Left cardiac atrium (tissue), 4 donors: ENCODE measurements at places on chromosomes 13 and 19. TPM values are rescaled to one million over a fixed set of nuclear protein-coding genes. Genes with fewer than 3 reads are reported as not detected.

Gene EDNRB
- total RNA-seq = 54.3 TPM

Gene SSBP4
- 49.3 TPM for total RNA-seq

Gene WDR62
- 18.1 TPM for total RNA-seq

Gene KLK12
- total RNA-seq = not detected

Gene SUCLA2
- 86.1 TPM for total RNA-seq

Gene UBAC2
- 40.2 TPM for total RNA-seq

Gene IL17D
- 3.2 TPM for total RNA-seq

Gene C19orf85
- not detected for total RNA-seq

Gene CYP2A13
- total RNA-seq = not detected

Gene FXYD1
- 297 TPM for total RNA-seq

Gene ZNF792
- total RNA-seq = 5.5 TPM

Gene SYNGR4
- total RNA-seq = not detected

Gene FLT3
- total RNA-seq = 0.12 TPM

Gene SHD
- total RNA-seq = 37.0 TPM

Gene TEX29
- total RNA-seq = not detected

Gene TICAM1
- total RNA-seq = 8.0 TPM

Gene KLK3
- not detected for total RNA-seq

Gene KCTD12
- total RNA-seq = 67.1 TPM

Gene RFXANK
- total RNA-seq = 46.2 TPM

Gene FAAP24
- 1.9 TPM for total RNA-seq

Gene PEG3
- total RNA-seq = 10.7 TPM

Gene ONECUT3
- total RNA-seq = not detected

Gene SDHAF1
- total RNA-seq = 16.0 TPM

Gene CEACAM4
- 0.91 TPM for total RNA-seq

Gene XPO4
- 12.1 TPM for total RNA-seq

Gene EBI3
- 1.2 TPM for total RNA-seq

Gene ZNF600
- total RNA-seq = 4.4 TPM

Gene MYO9B
- total RNA-seq = 44.6 TPM

Gene MAST1
- 0.37 TPM for total RNA-seq

Gene CBLC
- not detected for total RNA-seq

Gene TNNT1
- total RNA-seq = 25.6 TPM

Gene GPR18
- total RNA-seq = not detected

Gene GSX1
- total RNA-seq = not detected

Gene PSG5
- total RNA-seq = not detected

Gene APOC1
- total RNA-seq = 4.6 TPM

Gene RGL3
- total RNA-seq = 11.3 TPM

Gene MICOS13
- 127 TPM for total RNA-seq

Gene CEACAM20
- total RNA-seq = not detected

Gene ZBTB32
- total RNA-seq = not detected

Gene VSTM1
- 0.29 TPM for total RNA-seq

Gene ADAMTSL5
- 18.9 TPM for total RNA-seq

Gene PRR12
- 12.9 TPM for total RNA-seq

Gene THSD8
- total RNA-seq = 1.8 TPM

Gene ARHGAP33
- total RNA-seq = 2.7 TPM

Gene MCOLN1
- total RNA-seq = 25.0 TPM

Gene ALOX5AP
- total RNA-seq = 12.8 TPM

Gene INAFM1
- total RNA-seq = 17.1 TPM

Gene PRODH2
- not detected for total RNA-seq

Gene ZNF829
- total RNA-seq = 2.8 TPM

Gene SYNE4
- not detected for total RNA-seq

Gene LRFN3
- 7.6 TPM for total RNA-seq

Gene ZNF345
- 3.0 TPM for total RNA-seq
